Midbrain (tissue), 1 donor: ENCODE measurements at places on chromosomes 4 and X.

DNA sequence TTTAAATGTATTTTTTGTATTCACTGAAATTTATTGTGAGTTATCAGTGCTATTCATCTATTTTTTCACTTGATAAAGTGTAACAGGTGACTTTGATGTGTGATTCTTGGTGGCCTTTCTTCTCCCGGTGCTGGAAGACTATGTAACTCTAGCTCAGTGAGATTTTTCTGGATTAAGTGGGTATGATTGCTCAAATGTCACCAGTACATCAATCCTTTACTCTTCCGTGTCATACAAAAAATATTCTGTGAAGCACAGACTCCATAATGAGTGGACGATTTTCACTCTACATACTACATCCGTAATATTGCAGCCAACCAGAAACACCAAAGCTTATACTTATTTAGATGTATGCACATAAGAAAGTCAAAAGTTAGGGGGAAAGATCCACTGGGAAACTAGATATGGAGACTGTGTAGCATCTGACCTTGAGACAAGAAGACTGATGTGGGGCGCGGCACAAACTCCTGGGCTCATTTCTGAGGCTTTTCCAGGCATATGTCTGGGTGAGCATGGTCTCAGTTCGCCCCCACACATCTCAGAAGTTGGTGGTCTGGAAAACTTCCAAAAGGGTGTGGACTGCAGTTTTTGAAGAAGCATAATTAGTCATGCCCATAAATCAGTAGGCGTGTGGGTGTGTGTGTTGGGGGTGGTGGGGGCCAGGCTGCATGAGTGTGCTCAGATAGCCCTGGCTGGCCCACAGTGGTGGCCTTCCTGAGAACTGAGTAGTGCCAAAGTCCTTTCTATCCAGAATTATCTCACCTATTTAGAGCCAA lies 53.9 kb upstream of the TENM3 start:
- no peak for DNase-seq

- no peak for DNase-seq
Observed at GRCh38 chrX:118126286-118126685, 9.7 kb upstream of the KLHL13 start.

GRCh38 chr4:29037501-29037900 lies 1682.7 kb upstream of the PCDH7 start:
- no peak for DNase-seq

DNA sequence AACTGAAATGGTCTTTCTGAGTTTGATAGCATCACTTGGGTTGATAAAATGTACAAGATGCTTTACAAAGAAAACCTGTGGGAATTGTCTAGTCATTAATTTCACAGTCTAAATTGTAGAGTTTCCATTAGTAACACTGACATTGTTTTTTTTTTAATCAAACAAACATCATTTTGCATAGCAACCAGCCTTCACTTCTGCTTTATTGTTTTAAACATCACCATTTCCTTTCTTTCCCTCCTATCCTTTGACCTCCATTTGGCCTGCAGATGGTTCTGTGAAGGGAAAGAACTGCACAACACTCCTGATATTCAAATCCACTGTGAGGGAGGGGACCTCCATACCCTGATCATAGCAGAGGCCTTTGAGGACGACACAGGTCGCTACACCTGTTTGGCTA lies 171.1 kb downstream of the PALLD start:
- no peak for DNase-seq

GRCh38 chr4:106238820-106239420 lies 77.1 kb downstream of the TBCK start:
- no peak for DNase-seq

- DNase-seq, result no peak
Observed at GRCh38 chr4:38696697-38697096, 32.7 kb downstream of the KLF3 start.

DNA sequence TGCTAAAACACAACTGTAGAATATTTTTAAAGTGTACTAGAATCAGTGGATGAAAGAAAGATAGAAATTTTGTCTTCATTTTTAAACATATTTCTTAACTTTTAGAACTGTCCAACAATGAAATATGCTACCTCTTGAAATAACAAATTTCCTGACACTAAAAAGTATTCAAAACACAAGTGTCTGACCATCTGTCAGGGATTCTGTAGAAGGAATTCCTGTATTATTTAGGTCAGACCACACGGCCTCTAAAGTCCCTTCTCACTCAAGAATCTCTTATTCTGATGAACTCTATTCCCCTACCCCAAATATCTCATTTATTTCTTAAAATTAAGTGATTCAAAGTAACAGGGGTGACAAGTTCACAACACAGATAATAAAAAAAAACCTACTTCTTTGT lies 99.1 kb downstream of the MAML3 start:
- DNase-seq, result no peak

DNA sequence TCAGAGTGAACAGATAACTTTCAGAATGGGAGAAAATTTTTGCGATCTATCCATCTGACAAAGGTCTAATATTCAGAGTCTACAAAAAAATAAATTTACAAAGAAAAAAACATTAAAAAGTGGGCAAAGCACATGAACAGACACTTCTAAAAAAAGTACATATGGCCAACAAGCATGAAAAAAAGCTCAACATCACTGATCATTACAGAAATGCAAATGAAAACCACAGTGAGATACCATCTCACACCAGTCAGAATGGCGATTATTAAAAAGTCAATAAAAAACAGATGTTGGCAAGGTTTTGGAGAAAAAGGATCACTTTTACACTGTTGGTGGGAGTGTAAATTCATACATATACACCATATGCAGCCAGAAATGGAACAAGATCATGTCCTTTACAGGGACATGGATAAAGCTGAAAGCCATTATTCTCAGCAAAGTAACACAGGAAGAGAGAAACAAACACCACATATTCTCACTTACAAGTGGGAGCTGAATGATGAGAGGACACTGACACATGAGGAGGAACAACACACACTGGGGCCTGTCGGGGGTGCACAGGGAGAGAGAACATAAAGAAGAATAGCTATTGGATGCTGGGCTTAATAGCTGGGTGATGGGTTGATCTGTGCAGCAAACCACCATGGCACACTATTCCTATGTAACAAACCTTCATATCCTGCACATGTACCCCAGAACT lies 41.6 kb upstream of the ITM2A start:
- no peak for DNase-seq

DNA sequence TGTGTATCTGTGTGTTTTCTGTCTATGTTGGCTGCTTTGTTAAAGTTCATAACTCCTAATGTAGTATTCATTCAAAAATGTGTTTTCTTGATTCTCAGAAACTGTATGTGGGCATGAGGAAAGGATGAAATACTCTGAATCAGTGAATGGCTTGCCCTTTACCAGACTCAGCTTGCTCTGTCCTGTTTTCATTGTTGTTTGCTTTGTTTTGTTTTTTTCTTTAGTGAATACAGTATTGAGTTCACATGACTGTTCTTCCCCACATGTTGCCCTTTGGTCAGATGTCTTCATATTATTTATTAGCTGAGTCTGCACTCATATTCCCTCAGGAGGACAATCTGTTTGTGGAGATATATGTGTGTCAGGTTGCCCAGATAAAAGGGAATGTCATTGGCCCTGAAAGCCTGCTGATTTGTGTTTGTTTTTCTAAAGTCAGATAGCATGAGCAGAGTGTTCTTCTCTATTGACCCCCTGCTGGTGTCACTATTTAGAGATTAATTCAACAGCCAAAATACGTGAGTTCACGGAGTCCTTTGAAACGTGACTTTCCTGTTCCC lies 1184.4 kb downstream of the RPA4 start:
- DNase-seq, result no peak

DNA sequence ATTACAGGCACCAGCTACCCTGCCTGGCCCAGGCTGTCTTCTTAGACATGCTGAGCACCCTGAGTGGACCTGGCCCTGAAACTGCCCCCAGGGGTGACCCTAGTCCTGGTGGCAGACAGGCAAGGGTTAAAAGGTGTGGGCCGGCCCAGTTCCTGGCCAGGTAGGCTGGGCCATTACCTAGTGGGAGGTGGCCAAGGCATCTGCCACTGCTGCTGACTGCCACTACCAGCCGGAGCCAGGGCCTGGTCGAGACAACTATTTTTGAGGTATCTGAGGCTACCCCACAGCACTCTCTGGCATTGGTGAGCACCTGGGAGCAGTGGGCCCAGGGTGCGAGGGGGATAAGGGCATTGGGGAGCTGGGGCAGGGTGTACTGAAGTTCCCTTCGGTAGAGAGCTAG lies at the start of gene CCDC120:
CCDC120 (plus strand) TSS at position 206 of the 400 bp plus-strand sequence. CDS start 3,043 bp downstream, outside the sequence.
- no peak for DNase-seq

DNA sequence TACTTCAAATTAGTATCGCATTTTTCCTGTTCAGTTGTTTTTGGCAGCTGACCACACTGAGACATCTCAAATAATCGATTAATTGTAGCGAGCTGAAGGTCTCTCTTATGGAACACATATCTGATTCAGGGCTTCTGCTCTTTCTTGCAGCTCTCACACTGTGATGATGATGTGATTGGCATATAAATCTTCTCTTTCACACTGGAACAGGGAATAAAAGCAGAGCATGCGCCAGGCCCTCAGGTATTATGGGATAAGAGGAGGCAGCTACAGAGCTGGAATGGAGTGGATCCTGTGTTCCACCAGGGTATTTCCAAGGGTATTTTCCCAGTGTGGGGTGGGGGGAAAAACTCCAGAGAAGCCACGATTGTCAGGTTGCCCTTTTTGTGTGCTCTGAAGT lies 265.4 kb upstream of the CASK start:
- no peak for DNase-seq

GRCh38 chrX:79290596-79290995 lies 76.5 kb downstream of the ITM2A start:
- DNase-seq, result no peak

- DNase-seq, result no peak
Observed at GRCh38 chrX:110532581-110532931, 173.9 kb downstream of the RTL9 start.

GRCh38 chrX:29528281-29528680 lies 687.1 kb upstream of the MAGEB2 start:
- no peak for DNase-seq

DNA sequence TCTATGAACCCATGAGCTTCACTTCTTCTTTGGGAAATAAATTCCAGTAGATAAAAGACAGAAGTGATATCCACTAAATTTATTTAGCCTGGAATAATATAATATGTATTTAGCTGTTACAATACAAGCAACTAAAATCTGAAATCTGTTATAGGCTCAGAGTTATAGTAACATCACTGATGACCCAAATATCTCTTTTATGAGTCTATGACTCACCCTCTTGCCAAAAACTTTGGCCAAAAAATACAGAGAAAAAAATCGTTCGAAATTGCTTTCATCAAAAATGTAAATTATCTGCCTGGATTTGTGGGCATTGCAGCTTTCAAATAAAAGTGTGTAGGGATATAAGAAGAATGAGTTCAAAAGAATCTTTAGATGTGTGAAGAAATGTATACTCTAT lies 89.4 kb upstream of the DKK2 start:
- no peak for DNase-seq

- DNase-seq, result peak; percentile 10
Observed at GRCh38 chrX:1239681-1240142, 27.3 kb upstream of the CRLF2 start.

- DNase-seq, result peak; percentile 75
Observed at GRCh38 chr4:98939892-98940298, 11.0 kb upstream of the EIF4E start.

DNA sequence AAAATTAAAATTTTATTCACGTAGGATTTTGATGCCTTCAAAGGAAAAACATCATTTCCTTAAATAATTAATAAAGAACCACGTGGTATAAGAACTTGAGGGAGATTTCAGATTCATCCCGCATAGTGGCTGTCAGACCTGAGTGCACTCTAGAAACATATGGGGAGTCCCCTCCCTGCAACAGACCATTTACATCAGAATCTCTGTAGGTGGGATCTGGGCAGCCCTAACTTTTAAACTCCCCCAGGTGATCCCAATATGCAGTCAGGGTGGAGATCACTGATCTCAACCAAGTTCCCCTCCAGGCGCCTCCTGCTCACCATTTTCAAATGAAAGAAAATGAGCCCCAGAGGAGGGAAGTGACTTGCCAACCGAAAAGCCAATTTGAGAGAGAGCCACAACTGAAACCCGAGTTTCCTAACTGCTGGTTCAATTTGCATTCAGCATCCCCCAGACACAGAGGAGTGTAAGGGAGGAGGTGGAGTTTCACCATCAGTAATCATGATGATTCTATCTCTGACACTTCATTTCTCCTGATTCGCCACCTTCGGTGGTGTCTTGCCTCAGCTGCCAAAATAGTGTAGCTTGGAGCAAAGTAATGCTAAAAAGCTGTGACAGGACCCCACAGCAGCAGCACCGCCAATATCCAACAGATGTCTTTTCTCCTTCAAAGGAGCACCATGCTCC lies 11.4 kb downstream of the RNF150 start:
- DNase-seq, result no peak

- no peak for DNase-seq
Observed at GRCh38 chr4:113866611-113867010, 105.1 kb upstream of the CAMK2D start.

GRCh38 chr4:146134761-146135445 lies 40.6 kb upstream of the LSM6 start:
- no peak for DNase-seq

GRCh38 chr4:7207628-7208231 lies 15.4 kb downstream of the SORCS2 start:
- DNase-seq, result no peak

- no peak for DNase-seq
Observed at GRCh38 chrX:66176134-66176533, 12.1 kb downstream of the HEPH start.

DNA sequence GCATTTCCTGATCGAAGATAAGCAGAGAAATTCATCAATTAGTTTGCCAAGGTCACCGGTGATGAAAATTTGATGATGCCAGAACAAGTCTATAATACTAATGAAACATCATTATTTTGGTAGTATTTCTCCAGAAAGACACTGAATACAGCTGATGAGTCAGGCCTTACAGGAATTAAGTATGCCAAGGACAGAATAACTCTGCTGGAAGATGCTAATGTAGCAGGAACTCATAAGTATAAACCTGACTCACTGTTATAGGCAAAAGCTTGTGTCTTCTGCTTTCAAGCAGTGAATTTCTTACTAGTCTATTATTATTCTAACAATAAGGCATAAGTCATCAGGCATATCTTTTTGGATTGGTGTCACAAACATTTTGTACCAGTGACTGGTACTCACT lies 1825.1 kb upstream of the IGFBP7 start:
- DNase-seq, result no peak

GRCh38 chr4:131002132-131002531 lies 1906.2 kb downstream of the C4orf33 start:
- no peak for DNase-seq
